NCI-H187 (cell line): ENCODE measurements at places on chromosomes 11 and 22.

DNA sequence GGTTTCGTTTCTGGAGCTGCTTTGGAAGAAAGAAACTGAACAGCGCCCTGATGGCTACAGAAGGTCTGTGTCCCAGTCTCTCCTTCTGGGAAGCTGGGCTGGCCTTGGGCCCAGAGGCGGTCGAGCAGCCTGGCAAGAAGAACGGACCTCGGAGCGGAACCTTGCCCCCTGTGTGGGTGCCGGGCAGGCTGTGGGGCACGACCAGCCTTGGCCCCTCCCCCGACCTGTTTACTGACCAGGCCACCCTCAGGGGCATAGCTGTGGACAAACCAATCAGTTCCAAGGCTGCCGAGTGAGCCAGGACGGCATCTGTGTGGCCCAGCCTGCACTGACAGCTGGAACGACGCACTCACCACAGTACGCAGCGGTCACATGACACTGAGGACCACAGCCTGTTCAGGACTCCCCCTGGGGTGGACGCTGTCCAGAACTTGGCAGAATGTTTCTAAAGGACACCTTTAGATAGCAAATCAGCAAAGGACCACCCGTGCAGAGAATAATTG is 7.2 kb downstream of the PIM3 start:
- no peak for DNase-seq

DNA sequence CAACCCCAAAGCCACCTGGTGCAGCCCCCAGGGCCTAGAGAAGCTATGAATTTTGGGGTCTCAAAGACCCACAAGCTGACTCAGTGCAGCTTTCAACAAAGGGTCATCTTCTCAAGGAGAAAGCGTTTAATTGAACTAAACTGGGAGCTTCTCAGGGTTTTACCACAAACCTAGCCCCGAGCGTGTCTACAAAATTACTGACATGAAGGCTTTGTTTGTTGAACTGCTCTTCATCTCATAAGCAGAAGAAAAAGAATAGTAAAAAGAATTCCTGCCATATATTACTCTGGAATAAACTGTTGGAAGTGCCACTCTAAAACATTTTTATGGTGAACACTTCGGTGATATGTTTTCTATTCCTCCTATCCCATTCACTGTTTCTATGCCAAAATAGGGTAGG is 50.8 kb upstream of the INCENP start:
- DNase-seq, result no peak

- no peak for DNase-seq
Measured at GRCh38 chr22:29284196-29284595, 16.1 kb downstream of the EWSR1 start.

DNA sequence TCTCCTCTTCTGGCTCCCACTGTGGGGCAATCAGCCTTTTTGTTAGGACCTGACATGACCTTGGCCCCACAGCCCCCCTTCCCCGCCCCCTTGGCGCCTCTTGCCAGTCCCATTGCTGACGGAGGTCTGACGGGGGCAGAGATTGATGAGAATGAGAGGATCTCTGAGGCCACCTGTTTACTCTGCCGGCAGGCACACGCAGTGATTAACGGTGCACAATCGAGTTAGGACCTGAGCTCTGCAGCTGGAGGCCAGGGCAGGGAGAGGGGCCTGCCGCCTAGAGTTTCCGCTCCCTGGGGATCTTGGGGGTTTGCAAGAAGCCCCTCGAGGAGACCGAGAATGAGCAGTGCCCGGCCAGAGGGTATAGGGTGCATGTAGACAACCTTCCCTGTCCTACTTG is 6.8 kb upstream of the CHRM1 start:
- no peak for DNase-seq

- no peak for DNase-seq
Measured at GRCh38 chr11:5476186-5476819, 12.2 kb upstream of the OR52D1 start.

DNA sequence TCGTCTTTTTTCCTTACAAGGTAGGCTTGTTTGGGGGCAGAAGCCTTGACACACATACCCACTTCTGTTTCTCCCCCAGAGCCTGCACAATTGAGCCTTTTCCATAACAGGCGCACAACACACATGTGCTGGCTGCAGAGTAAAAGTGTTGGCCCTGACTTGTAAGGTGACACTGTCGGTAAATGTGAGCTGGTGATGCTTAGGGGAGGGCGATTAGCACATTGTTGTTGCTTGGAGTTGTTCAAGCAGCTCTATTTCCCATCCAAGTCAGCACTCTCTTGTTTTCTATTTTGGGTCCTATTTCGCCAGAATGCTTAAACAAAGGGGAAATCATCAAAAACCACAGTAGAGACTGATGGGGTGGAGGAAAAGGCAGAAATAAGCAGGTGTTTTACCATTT is 51.9 kb upstream of the PTPRJ start:
- DNase-seq, result peak; percentile 21

DNA sequence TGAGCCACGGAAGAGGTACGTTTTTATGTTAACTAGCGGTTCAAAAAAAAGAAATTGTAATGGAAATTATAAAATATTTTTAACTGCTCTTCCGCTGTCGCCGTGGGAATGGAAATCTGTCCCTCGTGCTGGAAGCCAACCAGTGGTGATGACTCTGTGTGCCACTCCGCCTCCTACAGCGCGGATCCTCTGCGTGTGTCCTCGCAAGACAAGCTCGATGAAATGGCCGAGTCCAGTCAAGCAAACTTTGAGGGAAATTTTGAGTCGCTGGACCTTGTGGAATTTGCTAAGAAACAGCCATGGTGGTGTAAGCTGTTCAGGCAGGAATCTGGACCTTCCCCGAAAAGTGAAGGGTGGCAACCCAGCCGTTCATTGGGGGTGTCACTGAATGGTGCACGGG is 2.9 kb upstream of the CBX7 start:
- no peak for DNase-seq

GRCh38 chr11:6813656-6814055 is 14.2 kb upstream of the OR6A2 start:
- no peak for DNase-seq

DNA sequence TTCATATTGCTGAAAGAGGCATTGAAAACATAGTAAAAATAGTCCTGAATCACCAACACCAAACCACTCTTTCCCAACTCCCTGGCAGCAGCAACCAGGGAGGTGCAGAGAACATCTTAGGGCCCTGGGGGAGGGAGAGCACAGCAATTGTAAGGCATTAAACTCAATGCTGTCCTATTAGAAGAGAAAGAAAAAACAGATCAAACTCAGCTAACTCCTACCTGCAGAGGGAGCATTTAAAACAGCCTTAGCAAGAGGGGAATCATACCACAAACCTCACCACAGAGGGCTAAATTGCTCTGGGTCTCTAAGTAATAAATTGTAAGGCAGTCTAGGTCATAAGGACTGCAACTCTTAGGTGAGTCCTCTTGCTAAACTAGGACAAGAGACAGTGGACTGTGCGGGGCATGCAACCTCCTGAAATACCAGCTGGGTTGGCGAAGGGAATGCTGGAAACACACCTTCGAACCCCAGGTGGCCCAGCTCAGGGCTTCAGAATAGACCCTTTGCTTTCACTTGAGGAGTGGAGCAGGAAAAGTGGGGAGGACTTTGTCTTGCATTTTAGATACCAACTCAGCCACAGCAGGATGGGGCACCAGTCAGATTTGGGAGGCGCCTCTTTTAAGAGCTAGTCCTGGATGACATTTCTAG is 697.1 kb upstream of the FAT3 start:
- no peak for DNase-seq

DNA sequence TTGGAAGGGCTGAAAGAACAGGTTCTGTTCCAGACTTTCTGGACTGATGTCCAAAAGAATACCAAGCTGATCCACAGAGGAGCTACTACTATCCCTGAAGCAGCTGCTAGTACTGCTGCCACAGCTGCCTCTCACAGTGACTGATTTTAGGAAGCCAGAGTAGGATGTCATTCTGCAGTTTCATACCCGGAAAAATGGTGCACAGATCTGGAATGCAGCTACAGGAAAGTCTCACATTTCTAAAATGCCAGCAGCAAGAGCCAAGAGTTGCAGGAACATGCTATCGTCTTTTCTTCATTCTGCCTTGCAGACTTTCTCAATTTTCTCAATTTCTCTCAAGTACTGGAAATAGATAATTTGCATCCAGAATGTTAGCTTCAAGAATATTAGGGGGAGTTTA is 19.4 kb upstream of the CCDC179 start:
- no peak for DNase-seq

GRCh38 chr11:131253656-131254151 is 116.7 kb upstream of the NTM start:
- no peak for DNase-seq

GRCh38 chr11:10478066-10478465 is 23.0 kb downstream of the AMPD3 start:
- no peak for DNase-seq

- no peak for DNase-seq
Measured at GRCh38 chr22:50251477-50252081, 514 bp upstream of the HDAC10 start.

DNA sequence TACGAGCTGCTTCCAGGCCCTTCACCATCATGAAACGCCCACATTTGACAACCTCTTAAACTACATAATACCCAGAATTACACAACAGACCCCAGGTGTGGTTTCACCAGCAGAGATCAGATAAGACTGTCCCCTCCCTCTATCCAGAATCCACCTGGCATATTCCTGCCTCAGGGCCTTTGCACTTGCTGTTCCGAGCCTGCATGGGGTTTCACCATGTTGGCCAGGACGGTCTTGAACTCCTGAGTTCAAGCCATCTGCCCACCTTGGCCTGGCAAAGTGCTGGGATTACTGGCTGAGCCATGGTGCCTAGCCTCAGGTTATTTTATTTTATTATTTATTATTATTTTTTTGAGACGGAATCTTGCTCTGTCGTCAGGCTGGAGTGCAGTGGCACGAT is 73.4 kb downstream of the FBXO7 start:
- no peak for DNase-seq

DNA sequence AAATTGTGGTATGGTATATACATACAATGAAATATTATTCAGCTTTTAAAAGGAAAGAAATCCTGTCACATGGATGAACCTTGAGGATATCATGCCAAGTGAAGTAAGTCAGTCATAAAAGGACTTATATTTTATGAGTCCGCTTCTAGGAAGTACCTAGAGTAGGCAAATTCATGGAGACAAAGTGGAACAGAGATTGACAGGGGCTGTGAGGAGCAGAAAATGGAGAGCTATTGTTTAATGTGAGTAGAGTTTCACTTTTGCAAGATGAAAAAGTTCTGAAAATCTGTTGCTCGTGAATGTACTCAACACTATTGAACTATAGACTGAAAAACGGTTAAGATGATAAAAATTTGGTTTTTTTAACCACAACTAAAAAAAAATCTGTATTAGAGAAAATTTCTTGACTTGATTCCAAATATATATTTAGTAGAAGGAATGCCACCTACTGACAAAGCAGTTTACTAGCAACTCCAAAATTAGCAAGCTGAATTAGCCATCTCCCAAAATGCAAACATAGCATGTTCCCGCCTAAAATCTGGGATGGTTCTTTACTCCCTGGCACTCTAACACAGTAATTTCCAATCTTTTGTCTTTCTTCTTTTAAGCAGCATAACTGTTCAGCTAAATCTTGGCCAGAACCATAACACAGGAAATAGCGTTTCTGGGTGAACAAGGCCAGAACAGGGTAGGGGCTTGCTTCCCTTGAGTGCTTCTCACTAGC is 1.5 kb downstream of the UFD1 start:
- no peak for DNase-seq

GRCh38 chr11:73422886-73423285 is 46.7 kb downstream of the RELT start:
- DNase-seq, result no peak

DNA sequence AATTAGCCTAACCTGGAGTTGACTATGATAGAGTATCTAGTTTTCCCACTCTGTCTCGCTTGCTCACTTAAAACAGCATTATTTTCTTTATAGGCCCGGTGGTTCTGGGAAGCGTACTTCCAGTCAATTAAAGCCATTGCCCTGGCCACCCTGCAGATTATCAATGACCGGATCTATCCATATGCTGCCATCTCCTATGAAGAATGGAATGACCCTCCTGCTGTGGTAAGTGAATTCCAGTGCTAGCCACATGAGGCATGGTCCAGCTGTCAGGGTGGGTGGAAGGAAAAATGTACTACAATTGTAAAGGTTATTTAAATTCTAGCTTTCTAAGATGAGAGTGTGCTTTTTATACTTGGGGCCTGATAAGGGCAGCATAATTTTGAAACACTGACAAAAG is 76.0 kb downstream of the EXT2 start:
- DNase-seq, result no peak

GRCh38 chr22:49785841-49786471 is 41.7 kb downstream of the BRD1 start:
- DNase-seq, result no peak

DNA sequence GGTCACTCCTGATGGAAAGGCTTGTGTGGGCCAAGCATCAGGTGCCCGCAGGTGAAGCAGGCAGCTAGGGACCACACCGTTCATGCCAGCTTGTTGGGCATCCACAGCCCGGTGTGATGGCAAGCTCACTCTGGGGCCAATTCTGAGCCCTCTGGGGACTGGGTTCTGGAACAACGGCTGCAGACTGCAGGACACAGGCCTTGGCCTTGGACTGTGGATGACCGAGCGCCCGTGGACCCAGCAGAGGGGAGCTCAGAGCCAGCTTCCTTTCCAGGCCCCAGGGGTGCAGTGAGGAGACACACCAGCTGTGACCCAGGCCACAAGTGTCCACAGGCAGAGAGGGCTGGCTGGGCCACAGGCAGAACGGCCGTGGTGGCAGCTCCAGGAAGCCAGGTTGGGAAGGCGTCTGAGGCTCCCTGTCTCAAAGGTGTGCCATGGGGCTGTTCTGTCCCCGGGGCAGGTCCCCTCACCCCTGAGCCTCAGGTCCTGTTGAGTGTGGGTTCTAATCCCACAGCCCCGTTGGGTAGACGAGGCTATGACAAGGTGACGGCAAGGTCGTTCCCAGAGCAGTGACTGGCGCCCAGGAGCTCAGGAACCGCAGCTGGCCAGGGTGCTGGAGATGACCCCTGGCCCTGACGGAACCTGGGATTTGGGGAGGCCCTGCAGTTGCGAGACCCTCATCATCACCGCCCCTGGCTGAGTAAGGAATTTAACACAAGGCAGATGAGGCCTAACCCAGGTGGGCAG is 1079.4 kb downstream of the BRD1 start:
- no peak for DNase-seq

DNA sequence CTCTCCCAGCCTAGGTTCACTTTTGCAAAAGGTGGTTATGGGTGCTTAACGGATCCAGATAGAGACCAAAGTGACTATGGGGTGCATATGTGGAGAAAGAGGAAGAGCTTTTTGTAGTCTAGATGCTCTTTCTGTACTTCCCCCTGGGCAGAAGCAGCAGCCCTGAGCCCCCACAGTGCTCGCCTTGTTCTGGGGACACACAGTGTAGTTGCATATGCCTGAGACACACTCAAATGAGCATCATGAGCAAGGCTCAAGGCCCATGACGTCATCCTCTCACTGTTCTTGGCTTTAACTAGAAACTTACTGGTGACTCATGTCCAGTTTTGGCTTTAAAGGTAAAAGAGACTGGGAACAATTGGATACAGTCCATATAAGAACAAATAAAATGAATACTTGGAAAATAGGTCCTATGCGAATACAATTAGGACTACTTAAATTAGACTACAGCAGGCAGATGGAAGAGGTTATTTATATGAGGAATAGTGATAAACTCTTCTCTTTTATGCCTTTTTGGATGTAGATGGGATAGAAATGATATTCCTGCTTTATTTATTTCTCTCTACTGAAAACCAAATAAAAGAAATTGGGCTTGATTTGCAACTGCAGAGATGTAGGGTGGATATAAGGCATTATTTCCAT is 20.1 kb upstream of the PEX26 start:
- DNase-seq, result no peak
